ENCODE measurements at places on chromosomes 16 and 17.

DNA sequence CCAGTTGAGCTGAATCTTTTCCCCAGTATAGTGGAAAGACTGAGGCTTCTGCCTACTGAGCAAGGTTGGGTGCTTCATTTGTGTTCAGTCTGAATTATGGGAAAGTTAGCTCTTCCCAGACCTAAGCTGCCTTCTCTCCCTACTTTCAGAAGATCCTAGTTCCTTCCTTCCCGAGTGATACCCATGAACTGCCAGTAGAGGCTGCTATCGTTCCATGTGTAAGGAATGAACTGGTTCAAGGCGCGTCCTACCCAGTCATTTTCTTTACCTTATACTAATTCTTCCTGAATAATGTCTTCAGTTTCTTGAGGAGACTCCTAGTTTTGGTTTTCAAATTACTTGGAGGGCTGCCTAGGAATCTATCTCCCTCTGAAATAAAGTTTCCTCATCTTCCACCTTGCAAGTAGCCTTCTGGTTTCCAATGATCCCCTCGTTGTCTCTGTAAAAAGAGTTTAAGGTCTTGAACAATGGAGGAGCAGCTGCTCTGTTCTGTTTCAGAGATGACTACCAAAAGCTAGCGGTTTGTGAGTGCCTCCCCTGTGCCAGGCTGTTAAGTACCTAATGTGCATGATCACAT lies 934 bp upstream of the AOC2 start:
- peak; percentile 63 for DNase-seq

- DNase-seq: no peak
Measured at GRCh38 chr16:84314814-84315213, 20.1 kb downstream of the WFDC1 start.

GRCh38 chr17:73478768-73479424 lies 165.3 kb downstream of the SDK2 start:
- DNase-seq: no peak

- peak; percentile 71 for DNase-seq
Measured at GRCh38 chr17:48153691-48154358, 46.3 kb downstream of the SNX11 start.

DNA sequence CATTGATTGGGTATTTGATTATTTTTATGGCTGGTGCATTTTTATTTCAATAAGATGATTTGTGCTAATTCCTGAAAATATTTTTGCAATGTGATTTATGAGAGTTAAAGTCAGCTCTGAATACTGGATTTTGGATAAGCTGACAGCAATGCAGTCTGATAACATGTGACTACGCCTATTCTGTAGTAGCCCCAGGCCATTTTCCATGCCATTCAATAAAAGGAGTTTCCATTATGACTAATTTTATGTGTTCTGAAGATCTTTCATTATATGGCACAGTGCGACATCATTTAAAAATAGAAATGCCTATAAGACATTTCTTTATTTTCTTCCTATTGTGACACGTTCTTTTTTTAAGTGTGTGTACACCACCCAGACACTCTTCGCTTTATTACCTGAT lies 46.3 kb downstream of the KCNJ2 start:
- no peak for DNase-seq

DNA sequence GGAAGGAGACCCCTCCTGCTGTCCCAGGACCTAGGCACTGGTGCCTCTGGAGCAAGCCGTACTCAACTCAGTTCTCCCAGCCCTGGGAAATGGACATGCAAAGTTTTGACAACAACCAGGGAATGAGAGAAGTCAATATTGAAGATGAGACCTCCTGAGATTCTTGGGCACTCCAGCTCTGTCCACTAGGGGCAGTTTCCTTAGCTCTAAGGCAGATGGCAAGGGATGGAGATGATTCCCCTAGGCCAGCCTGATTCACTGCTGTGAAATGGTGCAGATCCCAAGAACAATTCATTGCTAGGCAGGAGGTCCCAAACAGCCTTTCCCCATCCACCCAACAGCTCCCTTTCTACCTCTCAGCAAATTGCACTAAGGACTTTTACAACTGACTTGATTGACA lies 20.5 kb upstream of the SDR42E2 start:
- no peak for DNase-seq

GRCh38 chr17:17776889-17777288 lies 59.9 kb downstream of the SREBF1 start:
- no peak for DNase-seq

- no peak for DNase-seq
Measured at GRCh38 chr17:39208893-39209292, 8.8 kb downstream of the RPL19 start.

GRCh38 chr17:1174263-1174880 lies 5.4 kb downstream of the ABR start:
- DNase-seq: no peak

- no peak for DNase-seq
Measured at GRCh38 chr17:44575403-44575802, 18.1 kb downstream of the FZD2 start.

- DNase-seq: no peak
Measured at GRCh38 chr17:2947588-2947950, 115.8 kb downstream of the OR1D5 start.

DNA sequence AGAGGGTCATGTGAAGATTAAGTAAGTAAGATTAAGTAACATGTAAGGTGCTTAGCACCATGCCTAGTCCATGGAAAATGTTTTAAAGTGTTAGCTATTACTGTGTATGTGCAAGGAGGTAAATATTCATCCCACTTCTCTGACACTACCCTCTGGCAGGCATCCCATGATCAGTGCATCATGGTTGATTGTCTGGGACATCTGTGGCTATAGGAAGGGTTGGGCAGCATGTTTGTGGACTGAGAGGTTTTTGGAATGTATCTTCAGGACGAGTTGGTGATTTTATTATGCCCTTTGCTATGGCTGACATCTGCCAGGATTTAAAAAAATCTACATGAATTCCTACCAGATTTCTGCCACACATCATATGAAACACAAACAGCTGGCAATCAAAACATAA lies 6.5 kb upstream of the TAOK1 start:
- no peak for DNase-seq

DNA sequence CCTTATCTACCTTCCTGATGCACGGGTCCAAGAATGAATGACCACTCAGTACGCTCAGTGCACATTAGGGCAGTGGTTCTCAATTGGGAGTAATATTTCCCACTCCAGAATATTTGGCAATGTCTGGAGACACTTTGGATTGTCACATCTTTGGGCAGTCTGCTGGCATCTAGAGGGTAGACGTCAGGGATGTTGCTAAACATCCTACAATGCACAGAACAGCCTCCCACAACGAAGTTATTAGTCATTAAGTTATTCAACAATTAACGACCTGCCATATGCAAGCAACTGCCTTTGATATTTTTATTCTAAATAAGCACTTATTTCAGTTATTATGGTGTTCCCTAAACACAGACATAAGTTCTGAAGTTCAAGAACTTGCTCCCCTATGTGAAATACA lies 669.3 kb downstream of the TOX3 start:
- no peak for DNase-seq

DNA sequence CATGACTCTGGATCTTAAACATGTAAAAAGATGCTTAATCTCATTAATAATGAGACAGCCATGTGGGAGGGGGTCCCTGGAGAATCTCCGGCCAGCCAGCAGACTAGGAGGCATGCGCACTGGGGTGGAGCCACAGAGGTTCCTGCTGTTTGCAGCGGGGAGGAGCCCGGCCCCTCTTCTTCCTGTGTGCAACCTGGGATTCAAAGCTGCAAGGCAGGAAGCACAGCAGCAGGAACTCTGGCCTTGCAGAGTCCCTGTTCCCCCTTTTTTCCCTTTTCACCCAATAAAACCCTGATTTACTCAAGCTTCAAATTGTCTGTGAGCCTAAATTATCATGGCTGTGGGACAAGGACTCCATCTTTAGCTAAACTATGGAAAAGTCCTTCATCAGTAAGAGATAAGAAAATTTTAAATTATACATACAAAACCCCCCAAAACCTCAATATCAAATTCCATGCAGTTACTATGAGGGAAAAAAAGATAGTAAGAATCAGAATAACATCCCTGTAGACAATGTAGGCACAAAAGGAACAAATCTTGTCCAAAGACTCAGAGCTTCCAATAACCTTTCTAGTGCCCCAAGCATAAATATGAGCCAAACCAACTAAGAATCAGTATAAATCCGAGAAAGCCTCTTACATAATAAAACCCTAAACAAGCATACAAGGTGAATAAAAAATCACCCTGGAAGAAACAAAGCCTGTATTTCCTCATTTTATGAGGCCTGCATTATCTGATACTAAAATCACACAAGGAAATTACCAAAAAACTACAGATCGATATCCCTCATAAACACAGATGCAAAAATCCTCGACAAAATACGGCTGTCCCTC lies 12.1 kb downstream of the CFDP1 start:
- no peak for DNase-seq

All from urothelium cell line (cell line).